ENCODE measurements at places on chromosomes 5 and 9. TPM values are rescaled to one million over a fixed set of nuclear protein-coding genes. Genes with fewer than 3 reads are reported as not detected.

DNA sequence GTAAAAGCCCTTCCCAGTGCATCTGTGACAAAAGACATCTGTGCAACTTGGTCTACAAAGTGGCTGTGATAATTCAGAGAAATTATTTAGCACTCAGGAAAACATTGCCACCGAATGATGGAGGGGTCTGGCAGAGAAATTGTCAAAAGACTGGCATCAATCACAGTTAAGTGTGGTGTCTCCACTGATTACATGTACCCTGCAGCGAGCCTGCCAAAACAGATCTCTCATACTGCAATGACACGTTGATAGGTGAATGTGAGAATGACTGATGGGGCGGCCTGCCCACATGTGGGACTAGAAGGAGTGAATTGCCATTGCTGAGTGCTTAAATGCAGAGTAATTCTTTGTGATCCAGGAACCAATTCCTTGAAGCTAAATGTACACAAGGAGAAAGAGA lies 136.4 kb upstream of the PCSK5 start:
- no peak for DNase-seq

DNA sequence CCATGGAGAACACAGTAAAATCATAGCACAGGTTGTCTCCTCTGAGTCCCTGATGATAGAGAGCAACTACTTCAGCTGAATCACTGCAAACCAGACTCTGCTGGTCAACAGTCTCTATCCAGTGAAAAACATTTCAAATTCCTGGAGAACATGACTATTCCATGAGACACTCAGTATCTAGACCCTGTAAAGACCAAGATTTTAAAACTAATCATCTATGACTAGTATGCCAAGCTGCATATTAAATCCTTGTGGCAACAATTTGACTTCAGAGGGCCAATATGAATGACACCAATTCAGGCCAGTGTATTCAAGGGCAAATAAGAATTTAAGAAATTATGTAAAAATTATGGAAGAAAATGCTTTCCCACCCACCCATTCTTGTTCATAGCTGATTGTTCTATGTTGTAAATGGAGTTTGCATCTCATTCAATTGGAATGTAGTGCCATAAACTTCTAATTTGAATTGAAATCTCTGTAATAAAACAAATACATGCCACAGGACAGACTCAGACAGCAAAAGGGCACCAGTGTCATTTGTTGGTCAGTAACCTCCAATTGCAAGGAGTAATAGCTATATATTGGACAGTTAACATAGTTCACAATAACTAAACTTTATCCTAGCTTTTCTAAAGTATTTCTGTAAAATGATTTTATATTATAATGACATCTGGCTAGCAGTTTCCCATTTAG lies 80.1 kb upstream of the LPAR1 start:
- DNase-seq = peak; percentile 89

GRCh38 chr5:54900984-54901725 lies 84.2 kb downstream of the ESM1 start:
- DNase-seq = peak; percentile 93

DNA sequence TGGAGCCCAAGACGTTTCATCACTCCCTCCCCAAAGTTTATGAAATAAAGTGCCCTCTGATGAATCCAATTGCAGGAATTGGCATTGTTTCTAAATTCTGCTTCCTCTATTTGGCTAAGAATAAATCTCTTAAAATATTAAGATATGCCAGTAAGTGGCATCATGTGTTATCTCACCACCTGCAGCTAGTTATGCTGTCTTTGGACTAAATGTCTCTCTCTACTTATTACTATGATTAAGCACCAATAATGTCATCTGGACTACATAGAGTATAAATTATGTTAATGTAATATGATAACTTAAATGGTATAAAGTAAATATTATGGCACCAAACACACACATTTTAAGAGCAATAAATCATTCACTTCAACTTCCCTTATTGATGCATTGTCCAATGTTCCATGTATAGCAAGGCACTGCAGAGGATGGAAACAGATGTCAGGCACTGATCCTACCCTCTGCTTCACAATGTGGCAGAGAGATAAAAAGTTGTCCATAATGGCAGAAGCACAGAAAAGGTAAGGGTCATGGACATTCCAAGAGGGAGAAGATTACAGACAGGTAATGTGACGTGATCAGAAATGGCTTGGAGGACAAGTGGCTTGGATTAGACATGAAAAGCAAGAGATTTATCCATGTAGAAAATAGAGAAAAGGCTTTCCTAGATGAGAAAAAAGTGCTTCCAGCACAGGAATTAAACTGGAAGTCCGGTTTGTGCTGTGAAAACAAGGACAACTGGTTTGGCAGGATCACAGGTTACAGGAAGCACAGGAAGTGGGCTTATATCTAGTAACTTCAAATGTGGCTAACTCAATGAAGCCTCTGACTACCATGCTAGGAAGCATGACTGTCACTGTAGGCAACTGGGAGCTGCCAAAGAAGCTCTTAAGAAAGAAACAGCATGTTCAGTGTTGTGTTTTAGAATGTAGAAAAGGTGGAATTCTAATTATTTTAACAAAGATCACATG lies 26.7 kb downstream of the MARCHF11 start:
- DNase-seq = no peak

- no peak for DNase-seq
Observed at GRCh38 chr5:53425687-53426511, 54.5 kb upstream of the FST start.

DNA sequence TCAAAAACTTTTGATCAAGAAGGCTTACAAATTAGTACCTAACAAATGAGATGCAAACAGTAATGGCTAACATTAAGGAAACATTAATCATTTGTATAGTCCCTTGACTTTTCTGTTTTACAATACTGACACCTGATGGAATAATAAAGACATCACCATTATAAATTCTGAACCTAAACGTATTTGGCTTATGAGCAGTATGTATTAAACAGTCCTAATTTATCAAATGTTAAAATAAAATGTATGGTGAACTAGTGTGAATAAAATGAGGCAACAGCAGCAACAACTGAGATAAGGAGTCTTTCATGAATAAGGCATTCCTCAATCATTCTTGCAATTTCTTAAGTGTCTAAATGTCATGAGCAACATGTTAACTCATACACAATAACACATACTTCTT lies 6.0 kb downstream of the PUM3 start:
- DNase-seq = peak; percentile 35

DNA sequence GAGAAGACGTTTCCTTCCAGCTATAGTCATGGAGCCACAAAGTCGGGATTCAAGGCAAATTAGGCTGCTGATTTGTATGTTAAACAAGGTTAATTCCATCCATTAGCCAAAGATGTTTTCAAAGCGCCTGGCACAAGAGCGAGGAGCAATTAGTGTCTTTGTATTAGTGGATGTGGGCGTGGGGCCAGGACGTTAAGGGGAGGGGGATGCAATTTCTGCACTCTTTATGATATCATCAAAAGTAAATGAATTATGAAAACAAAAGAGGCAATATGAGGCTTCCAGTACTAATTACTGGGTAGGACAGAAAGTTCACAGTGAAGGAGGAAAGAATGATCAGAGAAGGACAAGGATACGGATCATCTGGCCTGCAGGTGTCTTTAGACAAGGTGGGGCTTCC lies 230.9 kb upstream of the MSX2 start:
- no peak for DNase-seq

DNA sequence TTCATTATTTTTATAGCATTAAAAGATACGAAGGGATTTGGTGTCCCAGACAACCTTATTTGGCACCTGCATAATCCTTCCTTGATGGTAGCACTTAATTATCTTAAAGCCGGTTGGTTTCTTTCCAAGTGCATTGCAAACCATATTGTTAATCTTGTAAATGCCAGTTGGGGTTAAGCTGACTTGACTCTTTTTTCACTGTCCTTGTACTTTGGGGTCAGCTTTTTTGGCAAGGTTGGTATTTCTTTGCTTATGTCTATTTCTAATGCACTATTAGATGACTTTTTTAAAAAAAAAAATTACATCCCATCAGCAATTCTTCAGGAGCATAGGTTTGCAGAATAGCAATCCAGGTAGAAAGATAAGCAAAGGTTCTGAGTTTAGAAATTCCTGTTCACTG lies 466.8 kb upstream of the TLE4 start:
- no peak for DNase-seq

GRCh38 chr9:91935066-91935749 lies 14.8 kb downstream of the ROR2 start:
- no peak for DNase-seq

DNA sequence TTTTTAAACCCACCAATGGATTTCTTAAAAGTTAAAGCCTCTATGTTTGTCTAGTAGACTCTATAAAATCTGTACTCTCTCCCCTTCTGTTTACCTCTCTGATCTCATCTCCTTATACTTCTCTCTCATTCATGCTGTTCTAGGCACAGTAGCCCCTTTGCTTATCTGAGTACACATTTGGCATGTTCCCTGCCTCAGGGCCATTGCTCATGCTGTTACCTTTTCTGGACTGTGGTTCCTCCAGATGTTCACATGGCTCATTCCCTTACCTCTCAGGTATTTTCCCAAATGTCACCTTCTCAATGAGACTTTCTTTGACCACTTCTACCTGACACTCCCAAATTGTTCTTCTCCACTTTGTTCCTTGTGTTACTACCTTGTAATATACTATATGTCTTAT lies 176.1 kb downstream of the CWC27 start:
- DNase-seq = no peak

GRCh38 chr5:10145923-10146401 lies 103.7 kb downstream of the ATPSCKMT start:
- DNase-seq = peak; percentile 66

GRCh38 chr9:92055624-92056023 lies 59.6 kb downstream of the SPTLC1 start:
- no peak for DNase-seq

The SPAG8 gene
- 0.62 TPM for polyA plus RNA-seq

The STC2 gene
- 270 TPM for polyA plus RNA-seq
